Stimulated activated CD8-positive, alpha-beta memory T cell treated with anti-CD3 and anti-CD28 coated beads, Interleukin-7, amount 100 ng/mL, for 1 hour (primary cell): ENCODE measurements at places on chromosomes 16 and 17.

DNA sequence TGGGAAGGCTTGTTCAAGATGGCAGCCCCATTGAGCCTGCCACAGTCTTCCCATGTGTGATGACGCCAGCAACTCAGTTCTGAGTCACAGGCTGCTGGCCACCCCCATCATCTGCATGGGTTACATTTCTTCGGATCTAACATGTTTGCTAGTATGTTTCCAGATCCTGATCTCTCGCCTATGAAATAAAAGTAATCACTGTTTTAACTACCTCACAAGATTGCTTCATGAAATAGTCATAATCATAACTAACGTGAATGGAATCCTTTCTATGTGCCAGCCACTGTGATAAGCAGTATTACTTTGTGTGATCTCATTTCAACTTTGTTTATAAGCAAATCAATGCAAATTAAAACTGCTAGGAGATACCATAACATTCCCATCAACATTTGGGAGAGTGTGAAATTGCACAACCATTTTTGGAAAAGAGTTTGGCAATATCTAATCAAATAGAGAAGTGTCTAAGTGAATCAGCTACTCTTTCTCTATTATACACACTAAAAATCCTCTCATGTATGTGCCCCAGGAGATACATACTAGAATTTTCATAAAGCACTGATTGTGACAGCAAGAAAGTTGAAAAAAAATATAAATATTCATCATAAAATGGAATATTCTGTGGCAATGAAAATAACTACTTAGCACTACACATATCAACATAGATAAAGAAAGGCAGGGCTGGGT, 300.2 kb upstream of the IRX5 start:
- no peak for DNase-seq

DNA sequence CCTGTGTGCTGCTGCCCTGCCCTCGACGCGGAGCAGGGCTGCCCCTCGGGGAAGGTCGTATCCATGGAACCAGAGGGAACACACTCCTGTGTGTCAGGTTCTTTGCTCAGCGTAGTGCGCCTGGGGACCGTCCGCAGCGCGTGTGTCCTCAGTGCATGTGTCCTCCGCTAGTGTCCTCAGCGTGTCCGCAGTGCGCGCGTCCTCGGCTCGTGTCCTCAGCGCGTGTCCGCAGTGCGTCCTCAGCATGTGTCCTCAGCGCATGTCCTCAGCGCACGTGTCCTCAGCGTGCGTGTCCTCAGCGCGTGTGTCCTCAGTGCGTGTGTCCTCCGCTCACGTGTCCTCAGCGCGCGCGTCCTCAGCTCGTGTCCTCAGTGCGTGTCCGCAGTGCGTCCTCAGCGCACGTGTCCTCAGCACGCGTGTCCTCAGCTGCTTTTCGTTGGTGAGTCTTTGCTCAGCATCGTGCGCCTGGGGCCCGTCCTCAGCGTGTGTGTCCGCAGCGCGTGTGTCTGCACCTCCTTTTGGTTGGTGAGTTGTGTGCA, 59.2 kb upstream of the ZNF750 start:
- DNase-seq = no peak

- no peak for DNase-seq
These were observed 234.8 kb downstream of the IRX3 start for GRCh38 chr16:54051821-54052220.

DNA sequence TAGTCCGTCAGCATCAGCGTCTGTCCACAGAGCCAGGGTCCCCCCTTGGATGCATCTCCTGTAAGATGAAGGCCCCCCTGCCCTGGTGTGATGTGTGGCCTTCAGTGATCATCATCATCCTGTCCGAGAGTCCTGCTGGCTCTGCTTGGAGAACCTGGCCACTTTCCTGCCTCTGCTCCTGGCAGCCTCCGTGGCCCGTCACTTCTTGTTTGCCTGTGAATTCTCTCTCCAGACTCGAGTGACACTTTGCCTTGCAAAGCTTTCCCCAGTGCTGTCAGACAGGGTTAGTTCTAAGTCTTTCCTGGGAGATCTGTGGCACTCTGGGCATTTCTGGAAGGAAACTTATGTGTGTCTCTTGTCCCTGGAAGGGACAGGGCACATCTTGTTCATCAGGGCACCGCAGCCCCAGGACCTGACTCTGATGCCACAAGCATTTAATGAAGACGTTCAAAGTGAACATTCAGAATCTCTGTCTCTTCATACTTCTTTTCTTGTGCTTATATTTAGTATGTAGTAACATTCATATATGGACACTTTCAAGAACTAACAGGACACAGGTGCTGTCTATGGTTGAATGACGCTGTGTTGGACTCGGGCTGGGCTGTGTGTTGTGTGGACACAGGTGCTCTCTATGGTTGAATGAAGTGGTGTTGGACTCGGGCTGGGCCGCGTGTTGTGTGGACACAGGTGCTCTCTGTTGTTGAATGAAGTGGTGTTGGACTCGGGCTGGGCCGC, 68.5 kb downstream of the RPTOR start:
- no peak for DNase-seq

GRCh38 chr16:4684763-4685162, 8.6 kb upstream of the NUDT16L1 start:
- no peak for DNase-seq

GRCh38 chr17:65933290-65933689, 258.6 kb downstream of the CEP112 start:
- no peak for DNase-seq
